A549 treated with AZD2906 at 1 μM for 4 hours (cell line): ENCODE measurements at places on chromosomes 5 and 9. TPM values are rescaled to one million over a fixed set of nuclear protein-coding genes. Genes with fewer than 3 reads are reported as not detected.

Gene KYAT1
- 9.8 to 15.3 TPM (median 13.1 TPM) in 5 replicates for total RNA-seq

Gene ANKRD31
- 0.03 to 0.07 TPM (median 0.06 TPM) in 5 replicates for total RNA-seq

Gene IGFBPL1
- 2.1 to 2.9 TPM (median 2.4 TPM) in 5 replicates for total RNA-seq

Gene MVB12B
- total RNA-seq = 5.7 to 7.2 TPM (median 7.1 TPM) in 5 replicates

Gene DOCK8
- 0.29 to 0.71 TPM (median 0.51 TPM) in 5 replicates for total RNA-seq
